ENCODE measurements at places on chromosomes 12 and 14.

DNA sequence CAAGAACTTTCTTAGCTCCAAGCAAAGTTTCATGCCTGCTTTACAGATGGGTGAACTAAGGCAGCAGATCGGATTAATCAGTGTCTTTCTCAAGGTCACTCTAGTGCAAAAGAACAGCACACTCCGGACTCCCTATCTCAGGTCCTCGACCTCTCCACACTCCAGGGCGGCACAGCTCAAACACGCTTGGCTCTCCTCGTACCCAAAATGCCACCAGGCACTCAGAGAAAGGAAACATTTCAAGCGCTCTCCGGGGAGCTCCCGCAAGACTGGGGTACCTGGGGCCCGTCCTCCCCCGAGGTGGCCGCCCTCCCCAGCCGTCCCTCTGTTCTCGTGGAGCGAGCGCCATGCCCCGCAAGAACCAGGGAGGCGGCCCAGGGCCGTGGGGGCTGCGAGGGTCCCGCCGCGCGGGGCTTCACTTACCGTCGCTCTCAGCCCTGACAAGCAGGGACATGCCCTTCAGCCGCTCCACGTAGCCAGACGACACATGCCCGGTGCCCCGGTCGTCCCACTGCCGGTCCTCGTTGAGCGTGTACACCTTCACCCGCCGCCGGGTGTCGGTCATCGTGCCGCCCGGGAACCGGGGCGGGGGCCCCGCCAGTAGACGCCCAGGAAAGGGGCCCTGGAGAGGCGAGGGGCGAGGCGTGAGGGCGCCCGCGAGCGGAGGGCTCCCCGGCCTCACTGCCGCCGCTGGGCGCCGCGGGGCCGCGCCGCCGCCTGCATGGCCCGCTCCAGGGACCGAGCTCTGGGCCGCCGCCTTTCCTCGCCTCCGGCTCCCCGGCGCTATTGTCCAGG is 830 bp downstream of the PPP4R3A start:
- peak; percentile 59 for DNase-seq

DNA sequence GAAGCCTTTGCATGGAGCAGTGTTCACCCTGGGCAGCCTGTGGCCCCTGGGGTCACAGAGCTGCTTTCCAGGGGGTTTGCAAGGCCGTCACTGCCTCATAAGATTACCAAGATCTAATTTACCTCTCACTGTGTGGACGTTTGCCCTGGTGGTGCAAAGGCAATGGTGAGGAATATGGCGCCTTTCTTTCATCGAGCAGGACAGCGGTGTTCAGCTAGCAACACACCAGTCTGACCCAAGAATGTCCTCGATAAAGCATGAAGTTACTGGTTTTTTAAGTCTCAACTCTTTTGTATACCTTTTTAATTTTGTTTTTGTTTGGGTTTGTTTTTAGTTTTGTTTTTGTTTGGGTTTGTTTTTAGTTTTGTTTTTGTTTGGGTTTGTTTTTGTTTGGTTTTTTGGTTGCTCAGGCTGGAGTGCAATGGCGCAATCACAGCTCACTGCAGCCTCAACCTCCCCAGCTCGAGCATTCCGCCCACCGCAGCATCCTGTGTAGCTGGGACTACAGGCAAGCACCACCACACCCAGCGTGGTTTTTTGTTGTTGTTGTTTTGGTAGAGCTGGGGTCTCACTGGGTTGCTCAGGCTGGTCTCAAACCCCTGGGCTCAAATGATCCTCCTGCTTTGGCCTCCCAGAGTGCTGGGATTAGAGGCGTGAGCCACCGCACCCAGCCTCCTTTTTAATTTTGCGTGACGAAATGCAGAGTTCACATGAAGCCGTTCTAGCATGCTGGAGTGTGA is 57.9 kb downstream of the PPP2R5C start:
- no peak for DNase-seq

DNA sequence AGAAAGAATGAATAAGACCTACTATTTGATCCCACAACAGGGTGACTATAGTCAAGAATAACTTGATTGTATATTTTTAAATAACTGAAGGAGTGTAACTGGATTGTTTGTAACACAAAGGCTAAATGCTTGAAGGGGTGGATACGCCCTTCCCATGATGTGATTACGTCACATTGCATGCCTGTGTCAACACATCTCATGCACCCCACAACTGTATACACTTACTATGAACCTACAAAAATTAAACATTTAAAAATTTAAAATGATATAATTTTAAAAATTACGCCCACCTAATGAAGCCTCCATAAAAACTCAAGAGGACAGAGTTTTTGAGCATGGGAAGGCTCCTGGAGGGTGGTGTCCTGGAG is 94.5 kb downstream of the SCARB1 start:
- no peak for DNase-seq

DNA sequence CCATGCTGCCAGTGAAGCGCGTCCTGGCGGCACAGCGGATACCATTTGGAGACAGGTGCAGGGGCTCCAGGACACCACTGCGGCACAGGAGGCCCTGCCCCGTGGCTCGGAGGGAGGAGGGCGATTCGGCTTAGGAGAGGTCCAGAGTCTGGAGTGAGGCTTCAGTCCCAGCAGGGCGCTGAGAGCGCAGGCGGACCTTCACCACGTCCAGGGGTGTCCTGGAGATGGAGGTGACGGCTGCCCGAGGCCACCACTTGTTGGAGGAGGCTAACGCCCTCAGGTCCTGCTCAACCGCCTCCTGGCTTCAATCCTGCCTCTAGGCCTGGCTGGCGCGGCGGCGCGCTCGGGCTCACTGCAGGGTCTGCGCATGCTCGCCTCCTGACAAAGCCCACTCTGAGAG is 45.7 kb downstream of the EIF2S3B start:
- DNase-seq, result no peak

DNA sequence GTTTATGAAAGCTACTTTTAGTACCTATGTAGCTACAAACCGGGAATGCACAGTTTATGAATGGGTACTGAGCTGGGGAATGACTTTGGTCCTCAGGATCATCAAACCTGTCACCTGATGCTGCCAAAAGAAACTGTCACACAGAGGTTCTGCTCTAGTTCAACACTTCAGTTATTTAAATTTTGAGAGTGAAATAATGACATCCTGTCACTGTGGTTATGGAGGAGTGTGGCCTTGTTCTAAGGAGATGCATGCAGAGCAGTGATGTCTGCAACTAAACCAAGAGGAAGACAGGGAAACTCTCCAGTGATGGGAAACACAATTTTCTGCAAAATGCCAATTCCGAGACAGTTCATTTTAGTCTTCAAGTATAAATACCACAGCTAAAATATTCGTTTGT is 4.8 kb upstream of the AEBP2 start:
- DNase-seq, result no peak

GRCh38 chr12:12777092-12777491 is 8.4 kb upstream of the APOLD1 start:
- DNase-seq, result no peak

DNA sequence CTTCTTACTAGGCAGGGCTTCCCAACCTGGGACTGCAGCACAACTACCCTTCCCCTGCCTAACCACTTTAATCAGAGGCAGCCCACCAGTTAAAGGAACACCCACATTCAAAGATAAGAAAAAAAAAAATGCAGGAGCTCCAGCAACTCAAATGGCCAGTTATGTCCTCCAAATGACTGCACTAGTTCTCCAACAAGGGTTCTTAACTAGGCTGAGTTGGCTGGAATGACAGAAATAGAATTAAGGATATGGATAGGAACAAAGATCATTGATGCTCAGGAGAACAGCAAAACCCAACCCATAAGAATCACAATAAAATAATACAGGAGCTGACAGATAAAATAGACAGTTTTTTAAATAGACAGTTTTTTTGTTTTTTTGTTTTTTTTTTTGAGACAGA is 154.2 kb downstream of the PLCZ1 start:
- no peak for DNase-seq

DNA sequence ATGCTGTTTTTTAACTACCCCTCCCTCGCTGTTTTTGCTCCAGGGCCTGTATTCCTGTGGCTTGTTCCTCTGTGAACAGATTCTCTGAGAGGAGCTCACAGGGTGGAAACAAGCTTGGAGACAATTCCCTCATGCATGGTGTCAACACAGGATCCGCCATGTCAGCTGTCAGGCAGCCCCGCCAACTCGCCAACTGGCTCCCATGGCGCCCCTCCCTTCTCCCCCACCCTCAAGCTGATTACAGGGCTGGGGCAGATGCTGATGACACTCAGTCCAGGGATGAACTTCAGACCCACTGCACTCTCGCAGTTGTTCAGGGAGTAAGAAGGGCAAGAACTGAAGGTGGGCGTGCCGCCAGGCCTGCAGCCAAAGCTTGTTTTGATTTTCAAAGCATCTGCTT is 229.9 kb downstream of the NTF3 start:
- DNase-seq, result no peak

GRCh38 chr12:28248555-28249145 is 58.4 kb downstream of the CCDC91 start:
- DNase-seq, result peak; percentile 21

Data from hematopoietic multipotent progenitor cell treated with erythropoietin and hydrocortisone succinate and interleukin-3 and kit ligand, for 6 days (in vitro differentiated cells).